Esophagus squamous epithelium (tissue), 5 donors: ENCODE measurements at places on chromosomes 11 and 22.
A peak's percentile ranks its signal among the peaks of the same experiment; 100 is the strongest.

DNA sequence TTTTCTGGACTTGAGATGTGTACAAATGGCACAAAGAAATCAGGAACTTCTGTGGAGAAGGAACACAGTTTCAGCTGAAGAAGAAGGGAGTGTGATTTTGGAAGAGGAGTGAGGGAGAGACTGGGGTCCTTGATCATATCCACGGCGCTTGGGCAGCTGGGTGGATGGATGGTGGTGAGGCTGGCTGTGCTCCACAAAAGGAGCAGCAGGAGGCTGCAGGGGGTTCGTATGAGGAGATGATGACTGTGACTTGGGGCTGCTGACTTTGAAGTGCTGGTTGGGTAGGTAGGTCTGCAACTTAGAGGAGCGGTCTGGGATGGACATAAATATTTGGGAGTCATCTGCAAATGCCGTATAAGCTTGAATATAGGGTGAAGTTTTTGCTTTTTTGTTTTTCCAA, 1.3 kb upstream of the DCHS1 start:
- no peak for DNase-seq

DNA sequence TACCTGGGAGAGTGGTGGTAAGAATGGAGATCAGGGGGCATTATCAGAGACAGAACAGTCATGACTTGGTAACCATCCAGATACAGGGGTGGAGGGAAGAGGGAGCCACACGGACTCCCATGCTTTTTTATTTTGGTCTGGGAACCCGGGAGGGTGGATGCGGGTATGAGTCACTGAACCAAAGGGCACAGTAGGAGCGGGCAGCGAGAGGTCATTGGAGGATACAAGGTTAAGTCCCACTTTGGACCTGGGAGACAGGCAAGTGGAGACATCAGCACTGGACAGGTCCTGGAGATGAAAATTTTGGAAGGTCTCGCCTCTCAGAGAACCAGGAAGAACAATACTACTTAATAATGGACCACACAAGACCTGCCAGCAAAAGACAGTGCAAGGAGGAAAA, 6.7 kb downstream of the HDHD5 start:
- DNase-seq, result no peak

DNA sequence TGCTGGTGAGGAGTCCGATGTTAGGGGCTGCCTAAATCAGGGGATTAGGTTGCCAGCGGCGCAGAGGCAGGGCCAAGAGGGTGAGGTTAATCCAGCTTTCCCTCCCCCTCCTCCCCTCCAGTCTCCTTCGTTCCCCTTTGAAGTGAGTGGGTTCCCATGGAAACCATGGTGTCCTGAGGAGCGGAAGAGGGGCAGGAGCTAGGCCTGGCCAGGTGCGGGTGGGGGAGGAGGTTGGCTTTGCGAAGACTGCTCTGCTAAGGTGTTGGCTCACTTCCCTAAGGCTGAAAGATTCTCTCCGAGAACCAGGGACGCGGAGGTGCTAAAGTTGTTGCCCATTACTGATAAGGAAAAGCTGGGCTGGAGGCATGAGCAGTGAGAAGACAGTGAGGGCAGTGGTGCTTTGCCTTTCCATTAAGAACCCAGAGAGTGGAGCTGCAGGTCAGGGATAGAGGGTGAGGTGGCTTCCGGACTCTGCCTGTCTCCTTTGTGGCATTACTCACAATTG, 124.6 kb downstream of the FEZ1 start:
- DNase-seq, result no peak

- DNase-seq, result no peak
These were observed 52.9 kb upstream of the CARS1 start for GRCh38 chr11:3109921-3110706.

- no peak for DNase-seq
These were observed 567.9 kb downstream of the NTM start for GRCh38 chr11:131938351-131938751.

DNA sequence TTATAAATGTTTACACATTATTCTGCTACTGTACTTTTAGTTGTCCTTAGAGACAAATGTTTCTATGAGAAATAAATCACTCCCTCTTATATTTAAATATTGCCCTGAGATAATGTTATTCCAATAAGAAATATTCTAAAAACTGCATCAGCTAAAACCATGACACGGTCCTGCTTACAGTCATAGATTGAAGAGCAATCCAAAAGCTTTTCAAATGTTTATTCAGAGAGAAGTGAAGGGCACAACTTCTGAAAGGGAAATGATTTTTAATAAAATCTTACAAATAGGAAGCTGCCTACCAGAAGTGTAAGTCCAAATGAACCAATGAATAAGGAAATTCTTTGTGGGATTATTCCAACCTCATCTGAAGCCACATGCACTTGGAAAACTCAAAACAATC, 49.2 kb downstream of the STK33 start:
- no peak for DNase-seq

GRCh38 chr11:11284481-11284880, 68.6 kb downstream of the CSNK2A3 start:
- no peak for DNase-seq

DNA sequence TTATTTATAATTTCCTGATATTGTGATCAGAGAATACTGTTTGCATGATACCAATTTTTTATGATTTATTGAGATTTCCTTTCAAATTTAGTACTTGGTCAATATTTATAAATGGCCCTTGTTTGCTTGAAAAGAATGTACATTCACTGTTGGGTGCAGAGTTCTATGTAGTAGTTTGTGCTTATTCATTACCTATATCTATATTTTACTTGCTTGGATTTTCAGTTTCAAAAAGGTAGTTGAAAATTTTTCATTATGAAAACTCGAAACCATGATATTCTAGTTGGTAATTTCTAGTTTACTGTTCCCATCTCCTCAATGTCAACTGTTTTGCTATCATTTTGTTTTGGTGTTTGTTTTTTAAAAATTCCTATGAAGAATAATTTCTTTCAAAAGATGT, 155.7 kb downstream of the AASDHPPT start:
- DNase-seq, result no peak

DNA sequence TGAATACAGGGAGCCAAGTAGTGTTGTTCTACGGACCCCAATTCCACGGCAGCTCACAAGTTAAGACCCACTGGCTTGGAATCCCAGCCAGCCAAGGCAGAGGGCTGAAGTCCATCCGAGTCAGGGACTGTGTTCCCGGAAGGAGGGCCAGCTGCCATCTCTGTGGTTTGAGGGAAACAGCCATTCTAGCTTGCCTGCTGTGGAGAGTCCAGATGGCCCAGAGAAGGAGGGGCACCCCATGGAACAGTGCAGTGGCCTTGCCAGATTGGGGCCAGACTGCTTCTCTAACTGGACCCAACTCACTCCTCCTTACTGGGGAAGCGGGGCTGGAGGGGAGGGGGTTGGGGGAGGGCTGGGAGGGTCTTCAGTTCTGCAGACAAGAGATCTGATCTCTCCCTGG, 156.4 kb downstream of the FAM181B start:
- no peak for DNase-seq

GRCh38 chr11:64120951-64121569, 44.9 kb downstream of the MACROD1 start:
- DNase-seq, result no peak

DNA sequence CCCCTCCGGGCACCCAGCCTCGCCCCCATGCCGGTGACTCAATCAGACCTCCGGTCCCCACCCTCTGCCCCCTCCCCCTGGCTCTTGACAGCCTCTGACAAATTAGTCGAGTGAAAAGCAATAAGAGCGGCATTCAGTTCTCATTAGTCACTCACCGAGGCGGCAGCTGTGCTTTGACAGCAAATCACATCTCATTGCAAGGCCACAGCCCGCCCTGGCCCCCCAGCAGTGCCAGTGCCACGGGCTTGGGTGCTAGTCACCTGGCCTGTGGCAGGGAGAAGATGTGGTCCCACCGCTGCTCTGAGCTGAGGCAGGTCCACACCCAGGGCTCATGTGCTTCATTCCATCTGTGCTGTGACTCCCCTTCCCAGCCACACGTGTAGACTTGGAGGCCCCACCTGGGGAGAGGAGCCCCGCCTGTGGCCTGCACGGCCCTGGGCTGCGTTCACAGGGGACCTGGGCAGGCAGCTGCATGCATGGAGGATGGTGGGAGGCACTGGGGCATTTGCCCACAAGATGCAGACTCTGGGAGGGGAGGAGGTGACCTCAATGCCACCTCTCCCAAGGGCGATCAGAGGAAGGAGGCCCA, 7.4 kb upstream of the TH start:
- no peak for DNase-seq

DNA sequence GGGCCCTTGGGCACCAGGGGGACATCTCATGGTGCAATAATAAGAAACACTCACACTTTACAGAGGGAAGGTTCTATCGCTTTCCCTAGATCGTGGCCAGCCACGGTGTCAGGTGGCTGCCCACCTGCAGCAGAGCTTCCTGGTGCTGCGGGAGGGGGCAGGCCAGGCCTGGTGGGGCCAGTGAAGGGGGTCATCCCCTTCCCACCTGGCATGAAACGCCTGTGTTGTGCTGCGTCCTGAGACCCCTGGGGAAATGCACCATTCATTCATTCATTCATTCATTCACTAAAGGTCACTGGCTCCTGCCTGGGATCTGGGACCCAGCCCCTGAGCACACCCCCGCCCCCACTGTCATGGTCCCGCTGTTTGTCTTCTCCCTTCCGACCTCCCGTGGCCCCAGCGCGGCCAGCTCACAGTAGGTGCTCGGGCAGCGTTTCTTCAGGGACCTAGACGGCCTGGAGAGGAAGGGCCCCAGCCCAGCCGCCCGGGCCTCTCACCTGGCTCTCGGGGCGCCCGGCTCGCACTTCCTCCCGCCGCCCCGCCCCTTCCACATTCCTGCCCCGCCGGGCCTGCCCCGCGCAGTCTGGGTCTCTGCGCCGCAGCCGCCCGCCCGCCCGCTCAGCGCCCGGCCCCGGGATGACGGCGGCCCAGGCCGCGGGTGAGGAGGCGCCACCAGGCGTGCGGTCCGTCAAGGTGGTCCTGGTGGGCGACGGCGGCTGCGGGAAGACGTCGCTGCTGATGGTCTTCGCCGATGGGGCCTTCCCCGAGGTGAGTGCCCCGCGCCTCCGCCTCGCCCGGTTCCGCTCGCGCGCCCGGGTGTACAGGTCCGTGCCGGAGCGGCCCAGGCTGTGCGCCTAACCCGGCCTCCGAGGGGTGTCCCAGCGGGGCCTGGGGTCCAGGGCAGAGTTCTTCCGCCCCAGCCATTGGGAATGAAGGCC, at the start of gene RHOD:
Gene RHOD, plus strand, starts transcription at position 581 of the 938 bp plus-strand sequence. Its CDS starts 56 bp downstream, at position 637.
- DNase-seq, result no peak

DNA sequence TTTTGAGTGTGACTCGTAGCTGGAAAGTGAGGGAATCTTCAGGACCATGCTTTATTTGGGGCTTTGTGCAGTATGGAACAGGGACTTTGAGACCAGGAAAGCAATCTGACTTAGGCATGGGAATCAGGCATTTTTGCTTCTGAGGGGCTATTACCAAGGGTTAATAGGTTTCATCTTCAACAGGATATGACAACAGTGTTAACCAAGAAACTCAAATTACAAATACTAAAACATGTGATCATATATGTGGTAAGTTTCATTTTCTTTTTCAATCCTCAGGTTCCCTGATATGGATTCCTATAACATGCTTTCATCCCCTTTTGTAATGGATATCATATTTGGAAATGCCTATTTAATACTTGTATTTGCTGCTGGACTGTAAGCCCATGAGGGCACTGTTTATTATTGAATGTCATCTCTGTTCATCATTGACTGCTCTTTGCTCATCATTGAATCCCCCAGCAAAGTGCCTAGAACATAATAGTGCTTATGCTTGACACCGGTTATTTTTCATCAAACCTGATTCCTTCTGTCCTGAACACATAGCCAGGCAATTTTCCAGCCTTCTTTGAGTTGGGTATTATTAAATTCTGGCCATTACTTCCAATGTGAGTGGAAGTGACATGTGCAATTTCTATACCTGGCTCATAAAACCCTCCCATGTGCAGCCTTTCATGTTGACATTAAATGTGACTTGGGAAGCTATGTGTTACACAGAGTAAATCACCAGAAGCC, 11.0 kb downstream of the OR51E1 start:
- no peak for DNase-seq

- DNase-seq, result no peak
These were observed 17.4 kb downstream of the HPS4 start for GRCh38 chr22:26466196-26466595.

GRCh38 chr22:39871008-39871798, 22.4 kb downstream of the ENTHD1 start:
- DNase-seq, result no peak

- no peak for DNase-seq
These were observed 764 bp upstream of the PACSIN3 start for GRCh38 chr11:47186700-47187695.

GRCh38 chr11:102279641-102280170, 37.6 kb upstream of the BIRC3 start:
- no peak for DNase-seq

GRCh38 chr11:78417888-78418583, 416 bp upstream of the GAB2 start:
- peak; percentile 19 for DNase-seq

GRCh38 chr11:69638941-69639681, 1.8 kb upstream of the CCND1 start:
- no peak for DNase-seq

DNA sequence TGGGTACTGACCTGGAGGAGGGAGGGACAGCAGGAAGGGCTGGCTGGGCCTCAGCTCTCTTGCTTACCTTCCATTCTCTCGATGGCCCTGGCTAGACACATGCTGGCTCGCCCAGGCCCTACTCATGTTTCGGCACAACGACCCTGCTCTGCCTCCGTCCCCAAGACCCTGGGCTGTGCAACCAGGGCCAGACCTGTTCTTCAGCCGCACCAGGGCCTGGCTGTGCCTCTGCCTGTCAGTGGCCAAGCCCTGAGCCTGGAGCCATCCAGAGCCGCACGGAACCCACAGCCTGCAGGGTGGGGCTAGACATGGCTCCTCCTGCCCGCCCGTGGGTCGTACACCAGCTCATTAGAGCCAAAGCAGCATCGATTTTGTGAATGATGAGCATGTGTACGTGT, 47.5 kb downstream of the RTN4R start:
- DNase-seq, result no peak

GRCh38 chr11:117464778-117465177, 137.1 kb downstream of the CEP164 start:
- DNase-seq, result no peak

- DNase-seq, result no peak
These were observed 277.1 kb downstream of the TTC28 start for GRCh38 chr22:28402539-28402938.
